NCI-H446 treated with DMSO at 0.1 percent for 48 hours (cell line): ENCODE measurements at places on chromosomes 7 and 10.

DNA sequence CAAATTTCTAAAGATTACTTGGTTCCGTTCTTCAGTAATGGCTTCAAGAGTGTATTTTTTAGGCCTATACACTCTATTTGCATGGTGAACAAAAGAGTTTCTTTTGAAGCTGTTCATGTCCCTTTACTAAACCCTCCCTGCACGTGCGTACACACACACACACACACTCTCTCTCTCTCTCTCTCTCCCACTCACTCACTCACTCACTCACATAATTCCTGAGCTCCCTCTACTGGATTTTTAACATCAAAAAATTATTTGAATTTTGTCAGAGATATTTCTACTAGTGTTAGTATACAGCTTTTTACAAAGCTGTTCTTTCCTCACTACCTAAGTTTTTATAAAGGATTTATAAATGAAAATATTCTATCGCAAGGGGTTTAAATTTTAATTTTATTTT lies 85.9 kb downstream of the UBE3C start:
- no peak for DNase-seq

GRCh38 chr10:67772894-67773511 lies 65.0 kb downstream of the DNAJC12 start:
- DNase-seq: no peak

DNA sequence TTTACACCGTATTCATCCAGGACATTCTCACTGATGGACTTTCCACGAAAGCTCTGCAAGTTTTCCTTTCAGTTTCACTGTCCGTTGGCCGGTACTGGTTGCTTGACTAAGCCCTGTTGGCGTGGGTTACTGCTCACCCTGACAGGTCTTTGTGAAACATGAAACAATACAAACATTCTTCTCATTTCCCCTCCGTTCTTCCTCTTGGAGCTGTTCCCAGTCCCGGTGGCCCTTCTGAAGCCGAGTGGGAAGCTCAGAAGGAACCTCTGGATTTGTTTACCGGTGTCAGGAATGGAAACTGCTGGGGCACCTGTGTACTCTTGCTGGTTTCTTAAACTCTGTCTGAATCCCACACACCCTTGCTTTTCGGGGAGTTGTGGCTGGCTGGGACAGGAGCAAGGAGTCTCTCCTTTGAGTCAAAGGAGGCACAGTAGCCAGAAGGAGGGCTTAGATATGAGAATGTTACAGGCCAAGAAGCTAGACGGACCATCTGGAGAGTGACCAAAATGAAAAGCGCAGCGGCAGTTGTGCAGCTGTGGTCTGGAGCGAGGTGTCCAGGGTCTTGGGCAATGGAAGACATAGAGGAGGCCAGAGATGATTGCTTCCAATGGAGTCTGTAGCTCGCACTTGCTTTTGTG lies 45.7 kb downstream of the LYZL2 start:
- no peak for DNase-seq

DNA sequence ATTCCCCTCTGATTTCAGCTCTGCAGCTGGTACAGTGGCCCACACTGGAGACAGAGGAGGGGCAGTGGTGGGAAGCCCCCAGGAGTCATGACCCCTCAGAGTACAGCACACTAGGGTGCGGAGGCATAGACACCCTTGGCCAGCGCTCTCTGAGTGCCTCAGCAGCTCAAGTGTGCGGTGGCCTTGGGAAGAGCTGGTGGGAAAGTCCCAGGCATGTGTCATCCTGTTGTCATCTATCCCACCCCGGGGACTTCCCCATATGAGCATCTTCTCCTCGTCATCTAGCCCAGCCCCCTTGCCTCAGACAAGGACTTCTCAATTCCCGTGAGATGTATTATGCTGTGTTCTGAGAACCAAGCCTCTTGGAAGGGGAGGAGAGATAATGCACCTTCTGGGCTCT lies 15.6 kb upstream of the PPIF start:
- DNase-seq: no peak

DNA sequence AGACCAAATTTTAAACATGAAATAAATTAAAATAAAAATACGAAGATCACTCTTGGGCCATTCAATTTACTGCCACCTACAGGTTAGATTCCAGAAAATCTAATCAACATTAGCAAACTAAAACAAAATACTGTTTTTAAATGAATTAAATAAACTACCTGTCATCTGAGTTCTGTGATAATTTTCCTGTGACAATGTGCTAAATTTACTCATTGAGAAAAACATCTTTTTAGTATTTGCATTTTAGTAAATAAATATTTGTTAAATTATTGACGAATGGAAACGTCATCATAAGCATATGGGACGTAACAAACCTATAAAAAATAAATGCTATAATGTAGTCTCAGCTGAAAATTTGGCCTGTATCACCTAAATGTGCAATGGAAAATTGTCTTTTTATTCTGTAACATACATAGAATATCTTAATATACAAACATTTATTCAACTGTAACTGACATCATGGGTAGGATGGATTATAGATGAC lies 72.1 kb downstream of the ITGB8 start:
- no peak for DNase-seq
